ENCODE measurements at places on chromosomes 13 and 19. TPM values are rescaled to one million over a fixed set of nuclear protein-coding genes. Genes with fewer than 3 reads are reported as not detected.

DNA sequence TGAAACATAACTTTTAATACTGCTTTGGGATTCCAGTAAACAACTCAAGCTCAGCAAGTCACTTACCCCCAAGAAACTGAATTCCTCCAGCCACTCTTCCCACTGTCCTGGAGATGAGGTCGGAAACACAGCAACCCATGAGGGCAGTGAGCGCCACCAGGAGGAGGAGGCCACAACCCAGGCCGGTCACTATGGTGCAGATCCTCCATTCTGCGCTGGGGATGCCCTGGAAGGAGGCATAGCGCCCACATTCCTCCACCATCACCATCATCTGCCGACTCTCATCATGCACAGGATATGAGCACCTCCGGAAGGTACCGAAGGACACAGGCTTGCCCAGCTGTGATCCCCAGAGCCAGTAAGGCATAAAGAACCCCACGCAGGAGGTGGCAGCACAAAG, 2.2 kb downstream of the LHFPL6 start:
- DNase-seq, result no peak
- peak overlapping the region; percentile 21 for H3K4me3 ChIP-seq
- no peaks in the 10 kb centered on the region for H3K4me1 ChIP-seq
- no peaks in the 10 kb centered on the region for H3K36me3 ChIP-seq
- H3K27me3 ChIP-seq, result no peaks in the 10 kb centered on the region

GRCh38 chr19:27765397-27765796, 1447.6 kb downstream of the UQCRFS1 start:
- no peaks in the 10 kb centered on the region for H3K27me3 ChIP-seq
- no peak overlapping the region for H3K27ac ChIP-seq
- H3K4me1 ChIP-seq, result no peaks in the 10 kb centered on the region
- no peak for DNase-seq
- no peaks in the 10 kb centered on the region for H3K36me3 ChIP-seq
- no peak overlapping the region for H3K4me3 ChIP-seq

Gene CLEC4G
- not detected for total RNA-seq

GRCh38 chr13:106369858-106370257, 165.6 kb downstream of the EFNB2 start:
- H3K4me1 ChIP-seq, result no peaks in the 10 kb centered on the region
- no peak overlapping the region for H3K27ac ChIP-seq
- no peak overlapping the region for H3K4me3 ChIP-seq
- H3K36me3 ChIP-seq, result no peaks in the 10 kb centered on the region
- no peaks in the 10 kb centered on the region for H3K27me3 ChIP-seq

- H3K4me1 ChIP-seq, result no peaks in the 10 kb centered on the region
- no peak overlapping the region for H3K4me3 ChIP-seq
- H3K36me3 ChIP-seq, result no peaks in the 10 kb centered on the region
- no peaks in the 10 kb centered on the region for H3K27me3 ChIP-seq
- no peak for DNase-seq
These were observed 96.3 kb upstream of the FNDC3A start for GRCh38 chr13:48879432-48879831.

DNA sequence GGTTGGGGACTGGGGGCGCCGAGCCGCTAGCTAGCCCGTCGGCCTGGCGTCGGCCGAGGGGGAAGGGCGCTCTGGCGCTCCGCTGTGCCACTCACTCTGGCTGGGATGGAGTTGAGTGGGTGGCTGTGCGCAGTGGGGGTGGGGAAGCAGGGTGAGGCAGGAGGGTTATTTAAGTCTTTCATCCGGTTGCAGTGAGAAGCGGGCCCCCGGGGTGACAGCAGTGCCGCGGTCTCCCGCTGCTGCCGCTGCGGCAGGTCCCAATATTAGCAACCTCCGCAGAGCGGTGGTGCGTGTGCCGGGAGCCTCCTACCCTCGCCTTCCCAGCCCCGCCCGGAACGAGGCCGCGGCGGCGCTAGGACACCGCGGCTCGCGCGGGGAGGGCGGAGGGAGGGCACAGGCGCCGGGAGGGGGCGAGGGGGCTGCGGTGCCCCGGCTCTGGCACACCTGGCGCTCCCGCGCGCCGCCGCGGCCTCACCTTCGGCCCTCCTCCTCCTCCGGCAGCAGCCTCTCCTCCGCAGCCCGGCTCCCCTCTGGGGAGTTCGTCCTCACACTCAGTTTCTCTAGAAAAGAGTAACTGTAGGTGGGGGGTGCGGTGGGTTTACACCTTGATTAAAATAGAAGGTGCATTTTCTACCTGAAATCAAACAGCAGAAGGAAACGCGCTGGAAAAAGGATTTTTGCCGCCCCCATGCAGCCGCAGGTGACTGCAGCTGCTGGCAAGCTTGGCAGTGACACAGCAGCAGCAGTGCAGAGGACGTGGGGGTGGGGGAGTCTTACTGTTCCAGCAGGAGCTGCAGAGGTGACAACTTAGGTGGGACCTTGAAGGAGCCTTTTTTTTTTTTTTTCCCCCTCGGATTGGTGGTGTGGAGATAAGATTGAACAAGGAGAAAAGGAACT, 4.5 kb downstream of the FGF9 start:
- H3K27me3 ChIP-seq, result no peaks in the 10 kb centered on the region
- peak overlapping the region; percentile 50 for H3K4me3 ChIP-seq
- peak overlapping the region; percentile 66 for H3K27ac ChIP-seq
- H3K4me1 ChIP-seq, result peaks cover 14% of the 10 kb centered on the region

Gene DHDH
- total RNA-seq, result not detected

DNA sequence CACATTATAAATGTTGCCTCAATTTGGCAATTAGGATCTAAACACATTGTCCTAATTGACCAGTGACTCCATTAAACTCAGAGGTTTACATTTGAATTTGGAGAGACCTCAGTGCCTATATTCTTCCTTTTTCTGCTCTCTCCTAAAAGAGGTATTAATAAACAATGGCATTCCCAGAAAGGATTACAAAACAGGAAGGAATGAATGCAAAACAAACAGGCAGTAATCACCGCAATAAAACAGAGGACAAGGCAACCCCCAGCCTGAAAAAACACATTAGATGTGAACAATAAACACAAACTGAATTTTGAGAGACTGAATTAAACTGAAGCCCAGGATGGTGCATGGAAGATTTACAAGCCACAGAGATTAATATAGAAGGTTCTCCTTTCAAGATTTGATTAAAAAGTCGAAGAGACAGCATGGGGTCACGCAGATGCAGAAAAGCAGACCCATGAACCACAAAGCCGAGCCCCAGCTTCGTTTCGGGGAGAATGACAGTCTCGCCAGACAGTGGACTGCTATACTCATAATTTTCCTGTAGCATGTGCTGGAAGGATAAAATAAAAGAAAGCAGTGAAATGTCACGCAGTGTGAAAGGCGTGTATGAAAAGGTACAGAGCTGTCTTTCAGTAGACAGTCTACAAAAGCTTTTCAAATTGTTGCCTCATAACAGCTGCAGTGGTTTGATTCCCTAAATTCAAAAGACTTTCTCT, 503.0 kb downstream of the LIG4 start:
- H3K27ac ChIP-seq, result no peak overlapping the region
- no peak for DNase-seq
- H3K27me3 ChIP-seq, result no peaks in the 10 kb centered on the region
- no peak overlapping the region for H3K4me3 ChIP-seq
- H3K36me3 ChIP-seq, result no peaks in the 10 kb centered on the region

DNA sequence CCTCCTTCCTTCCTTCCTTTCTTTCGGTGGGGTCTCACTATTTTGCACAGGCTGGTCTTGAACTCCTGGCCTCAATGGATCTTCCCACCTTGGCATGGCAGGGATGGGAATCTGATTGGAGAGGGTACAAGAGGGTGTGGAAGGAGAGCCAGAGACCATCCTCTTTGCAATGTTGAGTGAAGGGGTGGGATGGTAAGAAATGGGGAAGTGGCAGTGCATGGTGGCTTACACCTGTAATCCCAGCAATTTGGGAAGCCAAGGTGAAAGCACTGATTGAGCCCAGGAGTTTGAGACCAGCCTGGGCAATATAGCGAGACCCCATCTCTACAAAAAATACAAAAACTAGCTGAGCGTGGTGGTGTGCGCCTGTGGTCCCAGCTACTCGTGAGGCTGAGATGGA, 5.5 kb downstream of the BLOC1S3 start:
- H3K27me3 ChIP-seq, result no peaks in the 10 kb centered on the region
- no peaks in the 10 kb centered on the region for H3K36me3 ChIP-seq
- DNase-seq, result no peak
- H3K27ac ChIP-seq, result no peak overlapping the region
- H3K4me3 ChIP-seq, result no peak overlapping the region

DNA sequence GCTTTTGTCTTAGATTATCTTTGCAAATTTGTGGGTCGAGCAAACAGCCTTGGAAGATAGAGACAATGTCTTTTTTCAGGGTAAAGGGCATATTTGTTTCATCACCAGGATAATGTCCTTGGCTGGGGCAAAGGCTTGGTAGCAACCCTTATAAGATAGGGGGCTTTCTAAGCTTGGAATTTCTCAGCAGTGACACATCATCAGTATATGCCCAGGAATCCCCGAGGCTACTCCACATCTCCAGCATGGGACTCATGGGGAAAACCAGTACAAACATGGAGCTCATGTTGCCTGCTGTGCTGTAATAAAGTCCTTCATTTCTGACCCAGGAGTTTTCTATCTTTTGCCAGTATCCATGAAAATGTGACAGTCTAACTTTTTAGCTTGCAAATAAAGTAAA, 77.1 kb downstream of the DCLK1 start:
- no peaks in the 10 kb centered on the region for H3K27me3 ChIP-seq
- H3K36me3 ChIP-seq, result no peaks in the 10 kb centered on the region
- DNase-seq, result no peak

- H3K36me3 ChIP-seq, result no peaks in the 10 kb centered on the region
- no peaks in the 10 kb centered on the region for H3K4me1 ChIP-seq
- no peak for DNase-seq
- no peaks in the 10 kb centered on the region for H3K27me3 ChIP-seq
These were observed 61.7 kb downstream of the ZNF44 start for GRCh38 chr19:12232961-12233360.

DNA sequence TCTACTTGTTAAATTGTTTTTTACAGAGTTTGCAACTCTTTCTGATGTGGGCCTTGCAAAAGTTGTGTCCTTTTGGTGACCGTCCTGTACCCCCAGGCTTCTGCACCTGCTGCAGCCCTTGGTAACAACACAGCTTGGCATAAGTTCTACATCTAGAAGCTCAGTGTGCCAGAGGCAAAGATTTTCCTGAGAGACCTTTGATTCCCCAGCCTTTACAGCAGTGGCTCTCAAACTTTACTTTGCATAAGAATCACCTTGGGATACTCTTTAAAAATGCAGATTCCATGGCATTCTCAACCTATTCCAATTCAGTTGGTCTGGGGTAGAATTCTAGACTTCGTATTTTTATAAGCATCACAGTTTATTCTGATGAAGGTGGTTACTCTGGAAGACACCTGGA, 260.9 kb downstream of the DCT start:
- H3K27me3 ChIP-seq, result no peaks in the 10 kb centered on the region
- no peaks in the 10 kb centered on the region for H3K36me3 ChIP-seq
- no peak for DNase-seq
- no peak overlapping the region for H3K27ac ChIP-seq
- H3K4me3 ChIP-seq, result no peak overlapping the region

GRCh38 chr13:26695360-26695705, 65.3 kb downstream of the GPR12 start:
- no peaks in the 10 kb centered on the region for H3K4me1 ChIP-seq
- no peak overlapping the region for H3K4me3 ChIP-seq
- H3K36me3 ChIP-seq, result no peaks in the 10 kb centered on the region
- no peak for DNase-seq
- no peak overlapping the region for H3K27ac ChIP-seq

GRCh38 chr13:106274551-106275203, 260.8 kb downstream of the EFNB2 start:
- H3K27ac ChIP-seq, result no peak overlapping the region
- DNase-seq, result no peak
- H3K4me1 ChIP-seq, result no peaks in the 10 kb centered on the region
- H3K36me3 ChIP-seq, result no peaks in the 10 kb centered on the region
- no peaks in the 10 kb centered on the region for H3K27me3 ChIP-seq

GRCh38 chr13:59259165-59260000, 904.3 kb downstream of the DIAPH3 start:
- H3K27ac ChIP-seq, result no peak overlapping the region
- no peak overlapping the region for H3K4me3 ChIP-seq
- H3K27me3 ChIP-seq, result no peaks in the 10 kb centered on the region
- no peaks in the 10 kb centered on the region for H3K36me3 ChIP-seq
- no peak for DNase-seq

All from Peyer's patch (tissue), 4 donors.